Liver (tissue), 10 donors: ENCODE measurements at places on chromosomes 5 and 9.

DNA sequence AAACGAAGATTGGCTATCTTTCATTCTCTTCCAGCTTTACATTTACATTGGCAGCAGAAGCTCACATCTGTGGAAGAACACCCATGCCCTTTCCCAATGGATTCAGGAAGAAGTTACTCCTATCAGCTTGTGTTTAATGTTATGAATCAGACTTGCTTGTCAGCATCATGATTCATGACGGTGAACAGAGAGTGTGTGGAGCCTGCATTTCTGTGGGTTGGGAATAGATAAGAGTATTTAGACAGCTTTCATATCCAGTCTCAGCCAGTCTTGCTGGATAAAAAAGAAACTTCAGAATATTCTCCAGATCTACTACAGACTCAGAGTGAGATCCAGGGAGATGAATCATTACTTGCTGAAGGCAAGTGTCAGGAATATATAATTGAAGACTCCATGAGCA is 812.9 kb upstream of the ZNF608 start:
- DNase-seq: no peak

DNA sequence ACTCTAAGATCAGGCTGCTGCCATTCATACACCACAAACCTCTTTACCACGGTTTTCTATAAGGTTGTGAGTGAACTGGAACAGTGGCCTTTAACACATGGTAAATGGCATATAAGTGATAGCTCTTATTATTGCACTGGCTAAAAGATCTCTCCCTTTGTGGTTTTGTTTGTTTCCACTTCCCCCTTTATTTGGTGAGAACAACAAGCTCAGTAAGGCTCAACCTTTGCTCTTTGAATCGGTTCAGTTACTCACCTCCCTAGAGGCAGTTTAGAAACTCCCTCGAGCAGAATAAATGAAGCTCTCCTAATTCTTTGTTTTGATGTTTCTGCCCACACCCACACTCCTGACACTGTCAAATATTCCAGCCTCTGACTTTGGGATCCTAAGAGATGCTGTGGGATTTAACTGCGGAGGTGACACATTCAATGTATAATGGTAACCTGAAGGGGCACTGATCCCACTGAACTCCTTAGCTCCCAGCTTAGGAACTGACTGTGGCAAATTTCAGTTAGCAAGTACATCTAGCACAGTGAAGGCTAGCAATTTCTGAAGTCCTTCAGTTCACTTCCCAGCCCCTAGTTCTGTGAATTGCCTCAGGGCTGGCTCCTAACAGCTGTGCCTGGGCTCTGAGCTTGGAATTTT is 22.5 kb upstream of the RAD23B start:
- DNase-seq: no peak

GRCh38 chr5:54571462-54571861 is 53.9 kb downstream of the SNX18 start:
- DNase-seq: no peak

- DNase-seq: peak; percentile 27
These were observed 189.3 kb downstream of the AOPEP start for GRCh38 chr9:94915476-94916450.

DNA sequence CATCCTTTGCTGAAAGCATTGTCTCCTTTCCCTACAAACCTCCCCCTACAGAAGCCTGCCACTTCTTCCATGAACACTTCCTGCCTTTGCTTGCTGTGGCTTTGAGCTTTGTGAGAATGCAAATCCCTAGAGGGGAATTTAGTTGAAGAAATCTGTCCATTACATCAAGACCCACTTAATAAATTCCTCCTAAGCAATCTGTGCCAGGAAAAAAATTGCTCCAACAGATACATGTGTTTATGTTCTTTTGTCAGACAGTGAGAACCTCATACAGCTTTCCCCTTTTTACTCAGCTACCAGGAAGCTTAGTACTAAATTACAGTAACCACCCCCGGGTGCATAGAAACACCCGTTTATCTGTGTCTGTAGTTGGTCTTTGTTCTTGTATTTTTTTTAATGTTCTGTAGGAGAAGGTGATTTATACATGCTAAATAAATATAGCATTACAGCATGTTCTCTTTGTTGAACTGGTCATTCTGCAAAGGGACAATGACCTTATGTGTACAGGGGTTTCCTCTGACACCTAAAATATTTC is 43.9 kb downstream of the SH3TC2 start:
- no peak for DNase-seq

- DNase-seq: no peak
These were observed 161.1 kb upstream of the EFNA5 start for GRCh38 chr5:107831612-107832395.
